Kidney (tissue), 22 donors: ENCODE measurements at places on chromosomes 12 and 14.

DNA sequence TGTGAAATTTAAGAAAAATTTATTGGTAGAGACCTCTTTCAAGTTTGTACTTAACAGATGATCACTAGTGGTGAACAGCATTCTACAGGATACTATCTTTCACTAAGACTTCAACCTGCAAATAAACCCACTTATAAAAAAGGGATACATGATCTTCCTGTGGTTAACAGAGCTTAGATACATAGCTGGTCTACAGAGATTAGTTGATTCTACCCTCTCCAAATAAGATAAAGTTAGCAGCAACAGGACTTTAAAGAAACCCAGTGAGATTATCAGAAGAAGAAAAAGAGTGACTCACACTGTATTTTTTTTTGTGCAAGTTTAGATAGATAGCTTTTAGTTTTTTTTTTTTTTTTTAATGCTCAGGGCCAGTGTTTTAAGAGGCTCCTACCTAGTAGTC, 34.5 kb downstream of the USP44 start:
- no peaks in the 10 kb centered on the region for H3K36me3 ChIP-seq
- no peak for DNase-seq
- no peak overlapping the region for H3K27ac ChIP-seq
- H3K4me1 ChIP-seq = no peaks in the 10 kb centered on the region

DNA sequence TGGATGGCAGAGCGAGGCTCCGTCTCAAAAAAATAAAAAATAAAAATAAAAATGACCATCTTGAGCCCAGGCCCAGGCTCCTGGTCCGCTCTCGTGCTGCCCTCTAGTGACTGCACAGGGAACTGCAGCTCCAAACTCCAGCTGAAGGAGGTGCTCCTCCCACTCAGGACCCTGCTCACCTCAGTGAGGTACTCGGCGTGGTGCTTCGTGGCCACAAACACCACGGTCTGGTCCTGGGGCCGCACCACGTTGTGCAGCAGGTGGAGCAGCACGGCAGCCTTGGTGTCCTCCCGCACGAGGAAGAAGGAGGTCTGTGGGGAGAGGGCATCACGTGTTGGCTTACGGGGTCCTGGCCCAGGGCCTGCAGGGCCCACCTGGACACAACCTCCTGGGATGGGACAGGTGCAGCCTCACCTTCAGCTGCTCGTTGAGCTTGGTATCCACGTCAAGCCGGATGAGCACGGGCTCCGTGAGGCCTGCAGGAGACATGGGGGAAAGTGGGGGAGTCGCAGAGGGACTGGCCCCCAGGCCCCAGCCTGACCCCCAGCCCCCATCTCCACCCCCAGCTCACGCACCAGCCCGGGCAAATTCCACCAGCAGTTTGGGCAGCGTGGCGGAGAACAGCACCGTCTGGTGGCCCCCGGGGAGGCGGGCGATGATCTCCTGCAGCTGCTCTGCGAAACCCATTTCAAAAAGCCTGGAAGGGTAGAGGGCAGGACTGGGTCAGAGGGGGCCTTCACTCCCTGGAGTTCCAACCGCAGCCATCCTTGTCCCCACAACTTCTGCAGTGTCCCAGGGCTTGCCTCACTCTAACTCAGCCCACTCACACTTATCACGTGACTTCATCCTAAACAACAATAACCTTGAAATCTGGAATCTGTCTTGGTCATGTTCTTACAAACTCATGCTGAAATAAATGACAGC, 10.6 kb downstream of the DDX54 start:
- no peak overlapping the region for H3K27ac ChIP-seq
- no peaks in the 10 kb centered on the region for H3K4me1 ChIP-seq
- no peak overlapping the region for H3K4me3 ChIP-seq
- no peaks in the 10 kb centered on the region for H3K27me3 ChIP-seq
- H3K36me3 ChIP-seq = peaks cover 67% of the 10 kb centered on the region
- DNase-seq = peak; percentile 75

DNA sequence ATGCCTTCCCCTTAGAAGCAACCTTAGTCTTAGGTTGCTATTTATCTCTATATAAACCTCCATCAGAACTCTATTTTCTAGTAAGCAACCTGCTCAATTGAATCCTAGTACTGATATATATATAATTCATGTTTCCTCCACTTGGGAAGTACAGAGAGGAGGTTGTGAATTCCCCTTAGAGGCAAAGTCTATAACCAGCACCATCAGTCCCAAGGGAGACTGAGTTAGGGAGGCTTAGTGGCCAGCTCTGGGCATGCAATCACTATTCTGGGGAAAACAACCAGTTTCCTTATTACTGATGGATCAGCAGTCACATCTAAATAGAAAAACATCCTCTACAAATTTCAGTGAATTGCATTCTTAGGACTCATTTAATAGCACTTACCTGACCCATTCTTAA, 489.1 kb downstream of the RMST start:
- no peak overlapping the region for H3K4me3 ChIP-seq
- no peaks in the 10 kb centered on the region for H3K36me3 ChIP-seq
- DNase-seq = no peak

DNA sequence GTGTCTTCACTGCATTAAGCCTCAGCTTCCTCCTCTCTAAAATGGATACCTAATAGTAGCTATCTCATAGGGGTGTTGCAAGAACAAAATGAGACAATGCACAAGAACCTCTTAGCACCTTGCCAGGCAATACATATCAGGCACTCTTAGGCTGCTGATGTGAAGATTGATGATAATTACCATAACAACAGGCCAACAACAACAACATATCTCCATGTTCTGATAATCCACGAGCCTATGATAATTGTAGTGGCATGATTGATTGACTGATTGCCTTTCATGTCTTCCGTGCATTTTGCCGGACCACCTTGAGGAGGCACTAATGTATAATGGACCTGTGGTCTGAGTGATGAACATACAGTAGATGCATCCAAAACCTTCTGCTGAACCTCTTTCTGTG, 50.7 kb upstream of the WSCD2 start:
- no peak overlapping the region for H3K4me3 ChIP-seq
- H3K36me3 ChIP-seq = no peaks in the 10 kb centered on the region
- no peak overlapping the region for H3K27ac ChIP-seq
- H3K27me3 ChIP-seq = no peaks in the 10 kb centered on the region
- no peaks in the 10 kb centered on the region for H3K4me1 ChIP-seq
- no peak for DNase-seq

GRCh38 chr12:10354502-10354901, 35.3 kb downstream of the KLRK1 start:
- H3K36me3 ChIP-seq = no peaks in the 10 kb centered on the region
- H3K27ac ChIP-seq = no peak overlapping the region
- no peak overlapping the region for H3K4me3 ChIP-seq
- H3K4me1 ChIP-seq = no peaks in the 10 kb centered on the region

DNA sequence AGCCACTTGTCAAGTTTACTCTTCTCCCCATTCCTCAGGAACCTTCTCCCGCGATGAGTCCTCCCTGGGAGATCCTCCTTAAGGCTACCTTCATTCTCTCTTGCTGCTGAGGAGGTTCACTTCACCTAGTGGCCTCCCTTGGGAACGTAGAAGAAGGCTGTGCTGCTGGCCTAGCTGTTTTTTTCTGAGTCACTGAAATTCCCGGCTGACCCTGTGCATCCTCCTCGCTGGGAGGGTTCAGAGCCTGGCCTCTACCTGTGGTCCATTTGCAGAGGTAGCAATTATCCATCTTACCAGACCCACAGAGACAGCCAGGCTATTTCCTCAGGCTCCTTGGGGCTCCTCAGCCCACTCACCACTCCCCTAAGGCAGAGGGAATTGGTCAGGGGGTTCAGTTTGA, 4.6 kb downstream of the KRT82 start:
- H3K4me3 ChIP-seq = no peak overlapping the region
- no peaks in the 10 kb centered on the region for H3K4me1 ChIP-seq
- H3K36me3 ChIP-seq = no peaks in the 10 kb centered on the region
- DNase-seq = no peak
